CD8-positive, alpha-beta memory T cell (primary cell): ENCODE measurements at places on chromosomes 3 and 15. TPM values are rescaled to one million over a fixed set of nuclear protein-coding genes. Genes with fewer than 3 reads are reported as not detected.

GRCh38 chr3:53709860-53710674 lies 136.2 kb downstream of the CHDH start:
- no peaks in the 10 kb centered on the region for H3K4me1 ChIP-seq
- H3K4me3 ChIP-seq, result no peak overlapping the region
- peak; percentile 30 for DNase-seq
- H3K27me3 ChIP-seq, result peaks cover 6% of the 10 kb centered on the region

TTC21A gene
- total RNA-seq, result 0.80 TPM

NOX5 gene
- not detected for total RNA-seq

DNA sequence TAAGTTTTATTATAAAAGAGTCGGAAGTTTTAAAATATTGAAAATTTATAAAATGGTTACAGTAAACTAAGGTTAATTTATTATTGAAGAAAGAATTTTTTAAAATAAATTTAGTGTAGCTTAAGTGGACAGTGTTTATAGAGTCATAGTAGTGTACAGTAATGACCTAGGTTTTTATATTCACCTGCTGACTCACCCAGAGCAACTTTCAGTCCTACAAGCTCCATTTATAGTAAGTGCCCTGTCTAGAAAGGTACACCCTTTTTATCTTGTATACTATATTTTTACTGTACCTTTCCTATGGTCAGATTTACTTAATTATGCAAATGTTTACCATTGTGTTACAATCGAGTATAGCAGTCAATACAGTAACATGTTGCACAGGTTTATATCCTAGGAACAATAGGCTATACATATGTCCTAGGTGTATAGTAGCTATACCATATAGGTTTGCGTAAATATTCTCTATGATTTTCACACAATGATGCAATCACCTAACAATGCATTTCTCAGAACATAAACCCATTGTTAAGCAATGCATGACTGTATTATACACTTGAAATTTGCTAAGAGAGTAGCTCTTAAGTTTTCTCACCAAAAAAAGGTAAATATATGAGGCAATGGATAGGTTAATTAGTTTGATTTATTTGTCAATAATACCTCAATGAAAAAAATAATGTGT lies 106.9 kb upstream of the CD96 start:
- no peak for DNase-seq
- no peak overlapping the region for H3K27ac ChIP-seq
- H3K27me3 ChIP-seq, result no peaks in the 10 kb centered on the region
- no peak overlapping the region for H3K4me3 ChIP-seq

DNA sequence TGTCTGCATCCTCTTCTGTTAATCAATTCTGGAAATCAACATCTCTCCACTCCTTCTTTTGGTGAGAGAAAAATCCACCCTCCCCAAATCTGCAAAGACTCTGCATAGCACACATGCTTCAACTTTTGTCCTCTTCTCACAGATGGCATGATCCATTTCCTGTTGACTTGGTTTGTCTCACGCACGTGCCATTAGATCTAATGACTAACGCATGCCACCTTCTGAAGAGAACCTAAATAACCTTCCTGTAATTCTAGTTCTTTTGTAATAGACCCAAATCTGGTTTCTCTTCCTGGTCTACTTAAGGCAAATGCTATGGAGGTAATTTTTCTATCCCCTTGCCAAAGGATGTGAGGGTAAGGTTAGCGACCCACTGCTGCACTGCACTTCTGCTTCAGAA lies 51.0 kb upstream of the ATOSA start:
- no peaks in the 10 kb centered on the region for H3K27me3 ChIP-seq
- H3K4me3 ChIP-seq, result no peak overlapping the region
- peak; percentile 5 for DNase-seq
- peaks cover 13% of the 10 kb centered on the region for H3K4me1 ChIP-seq
- no peak overlapping the region for H3K27ac ChIP-seq
